MCF 10A (cell line): ENCODE measurements at places on chromosomes 5 and 9. TPM values are rescaled to one million over a fixed set of nuclear protein-coding genes. Genes with fewer than 3 reads are reported as not detected.

The TAF1L gene
- total RNA-seq, result not detected in 2 replicates

The ACTBL2 gene
- 0.10 TPM in 1 of 2 replicates, not detected in the other for total RNA-seq

The PCDHA4 gene
- 0.16 and 0.49 TPM in 2 replicates for total RNA-seq

The PITX1 gene
- total RNA-seq, result 37.1 and 42.9 TPM in 2 replicates

The RNF208 gene
- 2.5 and 3.1 TPM in 2 replicates for total RNA-seq

The G3BP1 gene
- 279 and 282 TPM in 2 replicates for total RNA-seq

The DRD1 gene
- total RNA-seq, result not detected in 2 replicates

The AHRR gene
- 3.2 and 3.3 TPM in 2 replicates for total RNA-seq

The JAKMIP2 gene
- not detected in 2 replicates for total RNA-seq

The SLC25A25 gene
- 11.1 and 15.5 TPM in 2 replicates for total RNA-seq

The MORN5 gene
- total RNA-seq, result not detected in 2 replicates

The OBP2B gene
- total RNA-seq, result not detected in 2 replicates

The IGIP gene
- 7.5 and 8.3 TPM in 2 replicates for total RNA-seq

The AIF1L gene
- total RNA-seq, result 2.6 and 4.1 TPM in 2 replicates

The TEX48 gene
- total RNA-seq, result not detected in 2 replicates

The PCDHA3 gene
- not detected in 2 replicates for total RNA-seq

The PPIC gene
- 45.3 and 65.0 TPM in 2 replicates for total RNA-seq

The PDE6A gene
- total RNA-seq, result 0.22 and 0.42 TPM in 2 replicates

The SLC46A2 gene
- not detected in 2 replicates for total RNA-seq

The F2RL2 gene
- 0.17 and 0.28 TPM in 2 replicates for total RNA-seq

The SLC45A2 gene
- not detected in 2 replicates for total RNA-seq

The TAF11L3 gene
- total RNA-seq, result not detected in 2 replicates

The FXN gene
- 18.4 and 31.6 TPM in 2 replicates for total RNA-seq
